ENCODE measurements at places on chromosomes 2 and 18.

DNA sequence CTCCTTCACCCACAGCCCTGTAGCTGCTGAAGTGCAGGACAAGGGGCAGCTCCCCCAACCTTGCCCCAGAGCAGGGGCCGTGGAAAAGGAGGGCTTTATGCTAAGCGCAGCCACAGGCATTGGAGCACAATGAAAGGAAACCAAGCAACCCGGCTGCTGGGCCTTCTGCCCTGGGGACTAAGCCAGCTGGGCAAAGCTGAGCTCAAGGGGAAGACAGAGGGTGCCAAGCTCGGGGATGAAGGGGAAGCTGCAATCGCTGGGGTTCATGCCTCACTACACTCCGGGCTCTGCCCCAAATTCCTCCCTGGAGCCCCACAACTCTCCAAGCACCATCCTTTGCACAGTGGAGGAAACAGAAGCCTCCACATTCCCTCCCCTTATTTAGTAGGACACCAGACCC, 12.4 kb downstream of the SFXN5 start:
- no peak for DNase-seq
- no peaks in the 10 kb centered on the region for H3K4me1 ChIP-seq
- no peak overlapping the region for H3K27ac ChIP-seq
- H3K27me3 ChIP-seq = peaks cover 4% of the 10 kb centered on the region
- H3K4me3 ChIP-seq = no peak overlapping the region
- peaks cover 13% of the 10 kb centered on the region for H3K36me3 ChIP-seq

DNA sequence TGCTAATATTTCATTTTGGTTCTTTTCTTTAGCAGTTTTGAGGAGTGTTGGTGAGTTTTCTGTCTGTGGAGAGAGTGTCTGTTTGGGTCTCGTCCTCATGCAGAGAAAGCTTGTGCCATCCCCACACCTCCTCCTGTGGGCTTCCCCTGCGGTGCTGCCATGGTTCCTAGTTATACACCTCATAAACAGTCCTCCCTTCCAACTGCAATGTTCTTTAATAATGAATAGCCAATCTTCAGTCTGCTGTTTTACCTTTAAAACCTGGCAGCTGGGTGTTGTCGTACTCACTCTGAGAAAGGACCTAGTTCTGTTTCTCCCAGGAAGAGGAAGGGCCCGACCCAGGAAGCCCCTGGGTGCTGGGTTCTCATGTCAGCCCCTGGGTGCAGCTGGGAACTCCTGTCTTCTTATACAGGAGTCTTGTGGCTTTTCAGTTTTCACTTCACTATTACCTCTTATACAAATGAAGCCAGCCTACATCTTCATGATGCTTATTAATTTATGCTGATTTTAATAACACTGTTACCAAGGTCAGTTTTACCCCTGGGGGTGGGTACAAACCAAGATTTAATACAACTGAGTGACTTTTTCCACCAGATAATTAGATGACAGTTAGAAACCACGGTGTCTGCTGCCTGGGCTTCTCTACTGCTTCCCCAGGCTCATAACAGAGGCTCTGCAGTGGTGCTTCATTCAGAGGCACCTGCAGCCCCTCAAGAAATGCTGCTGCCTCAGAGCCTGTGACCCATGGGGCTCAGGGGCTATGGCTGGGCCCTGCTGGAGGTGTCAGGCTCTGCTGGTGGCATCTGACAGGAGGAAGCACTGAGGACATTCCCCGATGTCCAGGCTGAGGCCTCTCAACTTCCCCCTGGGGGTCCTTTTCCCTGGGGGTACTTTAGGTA, 59.1 kb downstream of the COA5 start:
- no peak overlapping the region for H3K4me3 ChIP-seq
- no peak for DNase-seq
- H3K36me3 ChIP-seq = peaks cover 72% of the 10 kb centered on the region

GRCh38 chr2:149715005-149715592, 127.5 kb upstream of the MMADHC start:
- no peaks in the 10 kb centered on the region for H3K4me1 ChIP-seq
- H3K4me3 ChIP-seq = no peak overlapping the region
- H3K36me3 ChIP-seq = no peaks in the 10 kb centered on the region
- H3K27me3 ChIP-seq = no peaks in the 10 kb centered on the region
- no peak overlapping the region for H3K27ac ChIP-seq

- H3K36me3 ChIP-seq = no peaks in the 10 kb centered on the region
- DNase-seq = no peak
- peaks cover 17% of the 10 kb centered on the region for H3K27me3 ChIP-seq
- H3K27ac ChIP-seq = no peak overlapping the region
Observed at GRCh38 chr2:71291398-71291797, 40.2 kb upstream of the ZNF638 start.

DNA sequence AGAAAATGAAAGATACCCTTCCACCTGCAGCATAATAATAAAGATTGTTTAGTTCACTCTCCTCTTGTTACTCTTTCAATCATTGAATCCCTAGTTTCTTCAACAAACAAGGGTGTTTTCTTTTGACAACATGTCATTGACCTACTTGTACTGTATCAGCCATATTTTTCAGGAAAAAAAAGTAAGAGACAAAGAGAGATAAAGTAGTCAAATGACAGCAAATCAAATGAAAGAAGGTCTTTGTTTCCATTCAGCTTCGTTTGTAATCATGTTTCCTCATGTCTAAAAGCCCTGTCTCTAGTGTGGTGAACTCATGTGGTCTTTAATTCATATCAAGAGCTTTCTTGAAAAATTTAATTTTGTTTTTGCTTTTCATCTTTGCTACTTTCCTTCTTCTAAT, 557.8 kb upstream of the LRATD1 start:
- no peaks in the 10 kb centered on the region for H3K27me3 ChIP-seq
- H3K4me3 ChIP-seq = no peak overlapping the region
- no peaks in the 10 kb centered on the region for H3K4me1 ChIP-seq
- H3K36me3 ChIP-seq = no peaks in the 10 kb centered on the region

GRCh38 chr2:199509403-199509802, 51.7 kb upstream of the SATB2 start:
- H3K4me1 ChIP-seq = no peaks in the 10 kb centered on the region
- no peak for DNase-seq

DNA sequence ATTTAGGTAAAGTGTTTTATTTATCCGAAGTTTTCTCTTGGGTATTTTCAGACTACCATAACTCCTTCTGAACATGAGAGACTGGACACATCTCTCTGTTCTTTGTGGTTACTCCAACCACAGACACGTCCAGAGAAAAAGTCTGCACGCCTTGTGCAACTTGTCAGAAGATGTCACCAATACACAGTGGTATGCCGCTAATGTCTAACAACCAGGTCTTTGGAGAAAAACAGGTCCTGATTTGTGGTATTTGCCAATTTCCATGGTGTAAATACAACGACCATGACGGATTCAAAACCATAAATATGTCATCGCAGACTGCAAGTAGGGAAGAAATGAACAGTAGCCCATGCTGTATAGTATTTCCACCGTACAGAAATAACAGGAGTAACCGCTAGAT, 620.6 kb upstream of the ID2 start:
- H3K27ac ChIP-seq = no peak overlapping the region
- DNase-seq = no peak
- H3K4me1 ChIP-seq = peaks cover 3% of the 10 kb centered on the region
- peaks cover 3% of the 10 kb centered on the region for H3K27me3 ChIP-seq

- H3K4me3 ChIP-seq = peak overlapping the region; percentile 82
- no peak for DNase-seq
- no peaks in the 10 kb centered on the region for H3K27me3 ChIP-seq
- peak overlapping the region; percentile 85 for H3K27ac ChIP-seq
- H3K4me1 ChIP-seq = peaks cover 33% of the 10 kb centered on the region
Observed at GRCh38 chr2:55268288-55268906, 634 bp downstream of the MTIF2 start.

DNA sequence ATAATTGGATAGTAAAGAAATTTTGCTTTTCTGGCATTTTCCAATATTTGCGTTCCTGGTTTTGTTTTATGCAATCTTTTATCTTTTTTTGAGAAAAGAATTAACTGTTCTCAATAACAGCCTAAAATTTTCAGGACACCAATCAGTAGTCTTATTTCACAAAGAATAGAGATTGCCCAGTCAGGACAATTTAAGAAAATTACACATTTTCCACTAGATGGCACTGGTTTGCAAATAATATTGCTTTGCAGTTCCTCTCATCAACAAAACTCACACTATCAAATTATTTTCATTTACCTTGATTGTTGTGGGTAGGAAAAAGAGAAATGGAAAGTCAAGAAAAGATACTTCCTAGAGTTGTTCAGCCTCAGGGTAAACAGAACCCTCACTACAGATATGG, 2.4 kb upstream of the RBM45 start:
- H3K4me1 ChIP-seq = peaks cover 25% of the 10 kb centered on the region
- DNase-seq = no peak
- H3K27ac ChIP-seq = no peak overlapping the region
- no peak overlapping the region for H3K4me3 ChIP-seq
- no peaks in the 10 kb centered on the region for H3K27me3 ChIP-seq
